ENCODE measurements at places on chromosomes 3 and 15. TPM values are rescaled to one million over a fixed set of nuclear protein-coding genes. Genes with fewer than 3 reads are reported as not detected.

- H3K4me3 ChIP-seq: no peak overlapping the region
- no peak for DNase-seq
- H3K4me1 ChIP-seq: peaks cover 50% of the 10 kb centered on the region
- H3K27me3 ChIP-seq: no peaks in the 10 kb centered on the region
- H3K36me3 ChIP-seq: peaks cover 6% of the 10 kb centered on the region
- peak overlapping the region; percentile 64 for H3K27ac ChIP-seq
Observed at GRCh38 chr15:65827065-65827464, 35.0 kb upstream of the DENND4A start.

The DPPA2 gene
- not detected for total RNA-seq

The CFAP100 gene
- not detected for total RNA-seq

The LMAN1L gene
- total RNA-seq: 0.48 TPM

DNA sequence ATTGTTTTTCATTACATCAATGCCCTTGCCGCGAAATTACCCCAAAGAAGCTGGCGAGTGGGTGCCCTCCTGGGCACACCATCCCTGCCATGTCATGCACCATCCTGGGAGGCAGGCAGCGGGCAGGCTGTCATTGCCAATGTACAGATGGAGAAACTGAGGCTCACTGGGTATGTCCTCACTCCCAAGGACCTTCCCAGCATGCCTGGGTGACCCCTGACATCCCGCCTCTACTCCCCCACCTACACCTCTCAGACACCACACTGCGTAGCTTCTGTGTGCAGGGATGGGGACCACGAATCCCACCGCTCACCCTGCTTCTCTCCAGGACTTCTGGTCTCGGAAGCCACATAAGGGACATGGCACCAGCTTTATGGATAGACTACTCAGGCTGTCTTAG is 41.0 kb upstream of the SLC41A3 start:
- no peak overlapping the region for H3K4me3 ChIP-seq
- DNase-seq: no peak
- no peaks in the 10 kb centered on the region for H3K27me3 ChIP-seq
- H3K4me1 ChIP-seq: no peaks in the 10 kb centered on the region
- H3K36me3 ChIP-seq: no peaks in the 10 kb centered on the region

The ITIH1 gene
- total RNA-seq: not detected

The MB21D2 gene
- total RNA-seq: 21.0 TPM

DNA sequence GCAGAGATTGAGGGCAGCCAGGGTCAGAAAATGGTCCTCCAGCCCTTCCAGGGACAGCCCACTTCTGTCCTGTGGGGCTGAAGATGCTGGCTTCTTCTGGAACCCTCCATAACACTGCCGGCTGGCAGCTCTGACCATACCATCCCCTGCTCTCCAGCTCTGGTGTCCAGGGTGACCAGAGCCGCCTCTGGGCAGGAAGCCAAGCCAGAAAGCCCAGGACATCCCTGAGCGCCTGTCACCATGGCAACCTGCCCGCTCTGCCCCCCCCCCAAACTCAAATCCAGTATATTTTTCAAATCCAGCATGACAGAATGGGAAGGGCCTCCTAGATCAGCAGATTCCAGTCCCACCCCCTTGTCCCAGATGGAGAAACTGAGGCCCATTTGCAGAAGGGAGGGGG is 420 bp upstream of the TMIE start:
- DNase-seq: no peak

- peak; percentile 28 for DNase-seq
- no peak overlapping the region for H3K27ac ChIP-seq
- H3K4me1 ChIP-seq: peaks cover 11% of the 10 kb centered on the region
Observed at GRCh38 chr3:3798631-3799113, 559 bp upstream of the LRRN1 start.

The SLC12A8 gene
- 1.3 TPM for total RNA-seq

All from activated CD4-positive, alpha-beta memory T cell treated with anti-CD3 and anti-CD28 coated beads, Interleukin-2, amount 10 ng/mL, durations not matched to agents 7 days and 5 days (primary cell).